ENCODE measurements at places on chromosomes 16 and 17.

DNA sequence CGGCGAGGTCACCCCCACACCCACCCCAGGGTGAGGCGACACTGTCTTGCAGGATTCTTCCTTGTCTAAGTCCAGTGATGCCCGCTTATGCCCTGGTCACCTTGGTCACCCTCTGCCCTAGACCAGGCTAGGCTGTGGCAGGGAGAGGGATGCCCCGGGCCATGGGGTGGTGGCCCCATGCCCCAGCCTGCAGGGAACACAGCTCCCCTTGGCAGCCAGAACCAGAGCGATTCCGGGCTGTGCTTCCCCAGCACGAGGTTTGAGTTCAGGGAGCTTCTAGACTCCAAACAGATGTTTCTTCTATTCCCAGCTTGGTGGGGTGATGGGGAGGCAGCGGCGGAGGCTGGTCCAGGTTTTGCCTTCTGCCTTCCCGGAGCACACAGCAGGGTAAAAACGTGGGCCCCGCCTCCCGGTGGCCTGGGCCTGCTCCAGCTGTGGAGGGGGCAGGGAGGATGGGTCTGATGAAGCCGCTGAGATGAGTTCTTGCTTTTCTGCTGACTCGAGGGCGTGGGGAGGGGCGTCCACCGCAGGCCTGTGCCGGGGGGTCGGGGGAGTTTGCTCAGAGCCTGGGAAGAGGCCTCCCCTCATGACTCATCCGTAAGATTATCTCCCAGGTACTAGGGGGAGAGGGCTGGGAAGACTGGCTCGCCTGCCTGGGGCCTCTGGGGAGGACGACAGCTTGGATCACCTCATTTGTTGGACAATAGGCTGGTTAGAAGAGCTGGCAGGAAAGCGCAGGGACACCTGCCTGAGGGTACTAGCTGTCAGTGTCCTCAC is 15.4 kb downstream of the SMTNL2 start:
- no peak for DNase-seq

DNA sequence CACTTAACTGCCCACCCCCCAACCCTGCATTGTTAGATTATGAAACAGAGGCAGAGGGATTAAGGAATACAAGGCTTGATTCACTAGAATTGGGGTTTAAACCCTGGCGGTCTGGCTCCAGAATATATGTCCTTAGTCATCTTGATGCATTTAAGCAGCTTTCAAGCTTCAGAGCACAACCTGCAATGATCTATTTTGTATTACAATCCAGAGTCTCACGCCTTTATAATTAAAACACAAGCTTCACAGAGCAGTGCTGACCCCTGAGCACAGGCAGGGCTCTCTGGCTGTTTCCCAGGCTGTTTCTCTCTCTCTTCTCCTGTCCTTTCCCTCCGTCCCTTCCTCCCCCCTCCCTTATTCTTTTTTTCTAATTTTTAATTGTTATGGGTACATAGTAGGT is 209.1 kb downstream of the SPECC1 start:
- DNase-seq, result no peak

DNA sequence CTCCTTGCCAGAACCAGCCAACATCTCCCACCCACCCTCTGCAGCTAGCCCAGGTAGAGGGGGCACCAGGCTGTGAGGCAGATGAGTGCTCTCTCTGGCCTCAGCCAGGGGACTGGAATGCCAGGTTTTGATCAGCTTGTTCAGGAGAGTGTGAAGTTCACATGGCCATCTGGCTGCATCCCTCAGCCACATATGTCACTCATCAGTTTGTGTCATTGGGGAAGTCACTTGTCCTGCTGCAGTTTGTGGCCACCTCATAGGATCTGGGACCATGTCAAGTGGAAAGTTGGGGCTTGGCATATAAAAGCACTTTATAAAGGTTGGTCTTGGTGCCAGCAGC is 147.6 kb downstream of the SOCS1 start:
- no peak for DNase-seq

- DNase-seq, result no peak
Observed at GRCh38 chr17:958712-959451, 20.7 kb downstream of the NXN start.

- DNase-seq, result no peak
Observed at GRCh38 chr17:3256575-3256974, 41.6 kb downstream of the OR3A1 start.

- no peak for DNase-seq
Observed at GRCh38 chr16:84254062-84254461, 14.2 kb upstream of the KCNG4 start.

- DNase-seq, result no peak
Observed at GRCh38 chr16:27973678-27974077, 89.8 kb downstream of the GSG1L start.

DNA sequence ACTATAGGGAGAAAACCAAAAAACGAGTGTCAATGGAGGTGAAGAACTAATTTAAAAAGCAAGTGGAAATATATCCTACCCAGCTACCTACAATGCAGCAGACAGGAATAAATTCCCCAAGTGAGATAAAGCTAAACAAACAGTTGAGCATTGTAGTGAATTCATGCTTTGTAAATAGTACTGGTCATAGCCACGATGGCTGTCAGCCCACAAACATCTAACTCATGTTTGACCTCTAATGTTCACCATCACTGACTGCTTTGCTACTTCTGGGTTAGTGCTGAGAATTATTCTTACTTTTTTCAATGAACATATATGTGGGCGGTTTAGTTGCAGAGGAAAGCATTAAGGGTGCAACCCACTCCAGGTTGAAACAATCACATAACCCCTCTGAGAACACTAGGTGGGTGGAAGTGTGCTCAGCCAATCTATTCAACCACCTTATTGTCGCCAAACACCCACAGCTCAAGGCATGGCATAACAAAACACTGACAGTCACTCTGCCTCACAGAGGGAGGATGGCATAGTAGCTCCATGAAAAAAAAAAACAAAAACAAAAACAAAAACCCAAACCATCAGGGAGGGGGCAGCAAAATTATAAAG is 264.1 kb downstream of the ZFHX3 start:
- no peak for DNase-seq

GRCh38 chr16:24074574-24074973 is 181.6 kb upstream of the CACNG3 start:
- no peak for DNase-seq

DNA sequence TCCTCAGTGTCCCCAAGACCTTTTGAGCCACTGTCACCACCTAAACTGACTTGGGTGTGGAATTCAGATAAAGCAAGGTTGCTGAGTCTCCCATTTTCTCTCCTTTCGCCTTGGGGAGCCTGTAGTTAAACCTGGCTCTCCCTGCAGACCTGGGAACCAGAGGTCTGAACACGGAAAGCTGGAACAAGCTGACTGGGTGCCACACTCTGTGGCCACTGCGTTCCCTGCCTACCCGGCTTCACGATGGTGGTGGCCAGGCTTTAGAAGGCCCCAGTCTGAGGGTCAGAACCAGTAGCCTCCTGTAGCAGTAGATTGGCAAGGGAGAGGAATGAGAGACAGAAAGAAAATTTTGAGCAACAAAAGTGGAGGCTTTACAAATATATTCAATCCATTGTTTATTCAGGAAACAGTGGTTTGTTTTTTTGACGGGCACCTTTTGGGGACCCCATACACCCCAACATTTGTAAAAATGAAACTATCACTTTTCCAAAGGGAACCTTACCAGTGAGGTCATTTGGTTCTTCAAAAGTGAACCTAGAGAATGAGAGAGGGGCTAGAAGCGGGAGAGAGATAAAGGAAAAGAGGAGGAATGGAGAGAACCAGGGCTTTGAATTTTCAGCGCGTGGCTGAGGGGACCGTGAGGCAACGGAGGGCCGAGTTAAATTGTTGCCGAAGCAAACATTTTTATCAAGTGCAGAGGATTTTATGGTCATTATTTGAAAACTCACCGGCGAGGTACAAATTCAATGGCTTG is 1.8 kb upstream of the HOXB8 start:
- no peak for DNase-seq

- no peak for DNase-seq
Observed at GRCh38 chr16:47204736-47205504, 61.2 kb upstream of the NETO2 start.

DNA sequence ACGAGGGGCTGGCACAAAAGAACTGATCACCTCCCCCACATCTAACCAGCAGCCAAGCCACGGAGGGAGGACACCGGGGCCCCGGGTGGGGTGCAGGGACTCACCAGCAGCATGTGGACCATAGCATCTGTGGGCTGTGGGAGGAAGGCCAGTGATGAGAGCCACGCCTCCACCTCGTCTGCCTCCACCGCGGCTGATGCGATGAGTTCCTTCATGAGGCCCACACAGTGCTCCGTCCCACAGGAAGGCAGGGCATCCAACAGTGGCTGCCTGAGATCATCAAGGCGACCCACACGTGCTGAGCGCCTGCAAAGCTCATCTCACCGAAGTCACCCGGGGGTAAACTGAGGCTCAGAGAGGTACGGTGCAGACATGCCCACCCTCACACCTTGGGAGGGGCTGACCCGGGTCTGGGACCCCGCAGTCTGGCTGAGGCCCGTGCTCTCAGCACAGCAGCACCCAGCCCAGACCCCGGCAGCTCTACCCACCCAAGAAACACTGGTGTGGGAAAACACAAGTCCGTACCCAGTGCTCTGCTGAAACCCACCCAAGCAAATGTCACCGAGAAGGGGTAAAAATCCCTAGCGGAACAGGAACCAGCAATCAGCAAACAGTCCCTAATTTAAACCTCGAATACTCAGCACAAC is 85.9 kb downstream of the LITAF start:
- no peak for DNase-seq
